NCI-H1436 (cell line): ENCODE measurements at places on chromosomes 7 and 10.

GRCh38 chr10:78755877-78756455 lies 312.8 kb upstream of the ZMIZ1 start:
- no peak for DNase-seq

GRCh38 chr10:131860311-131860710 lies 40.5 kb upstream of the PPP2R2D start:
- no peak for DNase-seq

GRCh38 chr7:7911369-7912123 lies 57.0 kb upstream of the GLCCI1 start:
- DNase-seq = no peak

- no peak for DNase-seq
Measured at GRCh38 chr7:12814828-12815227, 127.4 kb downstream of the ARL4A start.

- DNase-seq = no peak
Measured at GRCh38 chr7:151919595-151919994, 36.7 kb upstream of the GALNTL5 start.

DNA sequence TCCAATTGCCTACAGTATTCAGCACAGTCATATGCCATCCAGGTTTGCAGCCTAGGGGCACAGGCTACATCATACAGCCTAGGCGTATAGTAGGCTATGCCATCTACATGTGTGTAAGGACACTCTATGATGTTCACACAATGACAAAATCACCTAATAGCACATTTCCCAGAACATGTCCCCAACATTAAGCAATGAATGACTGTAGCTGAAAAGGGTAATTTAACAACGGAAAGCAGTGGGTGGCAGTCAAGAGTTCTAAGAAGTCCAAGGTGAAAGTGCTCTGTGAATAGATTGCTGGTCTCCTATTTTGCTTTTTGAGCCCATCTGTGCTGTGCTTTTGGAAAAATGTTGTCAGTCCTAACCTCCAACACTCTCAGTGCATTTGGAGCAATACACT lies 162.6 kb downstream of the KLF6 start:
- DNase-seq = no peak
